ENCODE measurements at places on chromosomes 16 and 17.

- no peak for DNase-seq
These were observed 580 bp downstream of the BCAR1 start for GRCh38 chr16:75250809-75251279.

- no peak for DNase-seq
These were observed 138.2 kb downstream of the C16orf95 start for GRCh38 chr16:87178977-87179376.

- no peak for DNase-seq
These were observed 97.9 kb downstream of the NDE1 start for GRCh38 chr16:15747937-15748336.

DNA sequence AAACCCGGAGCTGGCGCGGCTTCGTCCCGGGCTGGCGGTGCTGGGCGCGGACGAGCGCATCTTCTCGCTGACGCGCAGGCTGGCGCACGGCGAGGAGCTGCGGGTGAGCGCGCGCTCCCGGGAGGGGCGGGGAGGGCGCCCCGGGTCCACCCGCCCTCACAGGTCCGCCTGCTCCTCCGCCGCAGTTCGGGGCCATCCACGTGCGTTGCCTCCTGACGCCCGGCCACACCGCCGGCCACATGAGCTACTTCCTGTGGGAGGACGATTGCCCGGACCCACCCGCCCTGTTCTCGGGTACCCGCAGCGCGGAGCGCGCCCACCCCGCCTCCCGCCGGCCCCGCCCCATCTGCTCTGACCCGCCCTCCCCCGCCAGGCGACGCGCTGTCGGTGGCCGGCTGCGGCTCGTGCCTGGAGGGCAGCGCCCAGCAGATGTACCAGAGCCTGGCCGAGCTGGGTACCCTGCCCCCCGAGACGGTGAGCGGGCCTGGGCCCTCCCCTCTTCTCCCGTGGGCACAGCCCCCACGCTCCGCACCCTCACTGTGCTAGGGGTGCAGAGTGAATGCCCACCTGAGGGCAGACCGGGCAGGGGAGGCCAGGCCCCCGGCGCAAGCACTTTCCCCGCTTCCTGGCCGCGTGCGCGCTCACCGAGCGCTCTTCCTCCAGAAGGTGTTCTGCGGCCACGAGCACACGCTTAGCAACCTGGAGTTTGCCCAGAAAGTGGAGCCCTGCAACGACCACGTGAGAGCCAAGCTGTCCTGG lies 1.4 kb downstream of the HAGHL start:
- DNase-seq, result peak; percentile 84

DNA sequence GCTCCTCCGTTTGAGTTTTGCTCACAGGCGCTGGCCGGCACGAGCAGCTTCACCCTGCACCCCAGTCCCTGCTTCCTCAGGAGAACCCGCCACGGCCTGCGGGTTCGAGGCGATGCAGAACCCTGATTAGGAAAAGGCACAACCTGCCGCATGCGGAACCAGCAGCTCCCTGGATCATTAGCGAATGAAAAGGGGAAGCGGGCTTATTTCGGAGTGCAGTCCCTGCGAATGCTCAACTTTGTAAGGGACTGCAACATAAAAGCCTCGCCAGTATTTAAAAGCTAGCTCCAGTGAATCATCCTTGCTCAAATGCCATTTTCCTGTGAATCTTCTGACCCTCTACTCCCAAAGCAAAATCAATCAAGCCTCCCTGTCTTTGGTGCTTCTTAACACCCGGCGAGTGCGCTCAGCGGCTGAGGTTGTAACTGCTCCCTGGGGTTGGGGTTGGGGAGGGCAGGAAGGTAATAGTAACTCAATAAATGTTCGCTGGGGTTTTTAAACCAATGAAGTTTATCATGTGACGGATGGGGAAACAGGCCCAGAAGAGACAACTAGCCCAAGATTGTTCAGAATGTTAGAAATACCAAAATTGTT lies 678 bp upstream of the AKAP10 start:
- peak; percentile 90 for DNase-seq

- DNase-seq, result peak; percentile 54
These were observed 2.7 kb upstream of the IRX5 start for GRCh38 chr16:54928016-54928356.

GRCh38 chr16:56269811-56270684 lies 78.8 kb downstream of the GNAO1 start:
- no peak for DNase-seq

- DNase-seq, result peak; percentile 72
These were observed 134.4 kb downstream of the SKAP1 start for GRCh38 chr17:48295362-48296288.

DNA sequence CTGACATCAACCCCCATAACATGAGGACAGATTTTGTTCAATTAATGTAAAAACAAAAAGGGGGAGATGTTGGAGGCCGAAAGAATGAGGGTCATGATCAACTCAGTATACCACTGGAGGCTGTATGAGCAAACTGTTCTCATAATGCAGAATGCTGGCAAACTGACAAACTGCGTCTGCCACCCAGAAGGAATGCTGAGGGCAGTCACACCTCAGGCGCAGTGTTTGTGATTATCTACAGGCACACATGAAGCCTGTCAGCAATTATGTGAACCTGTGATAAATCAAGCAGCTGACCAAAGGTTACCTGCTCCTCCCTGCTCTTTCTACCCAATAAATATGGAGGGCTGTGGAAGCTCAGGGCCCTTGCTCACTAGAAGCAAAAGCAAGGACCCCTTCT lies 27.3 kb downstream of the CD300LG start:
- no peak for DNase-seq

- DNase-seq, result no peak
These were observed 29.8 kb upstream of the DNAH17 start for GRCh38 chr17:78607038-78607437.

DNA sequence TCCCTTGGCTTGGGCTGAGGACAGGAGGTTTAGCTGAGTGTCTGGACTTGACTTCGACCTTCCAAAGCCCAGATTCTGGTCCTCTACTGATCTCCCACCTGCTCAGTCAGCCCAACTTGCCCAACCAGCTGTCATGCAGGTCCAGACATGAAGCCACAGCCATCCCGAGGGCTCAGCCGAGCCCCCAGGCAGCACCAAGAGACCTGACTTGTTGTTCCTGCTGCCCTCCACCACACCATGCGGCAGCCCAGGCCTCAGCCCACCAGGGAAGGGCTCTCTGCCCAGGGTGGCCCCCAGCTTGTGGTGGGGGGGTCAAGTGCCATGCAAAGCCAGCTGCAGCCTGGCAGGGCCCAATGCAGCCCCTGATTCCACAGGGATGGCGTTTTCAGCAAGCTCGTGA lies 17.2 kb upstream of the CACNG4 start:
- DNase-seq, result no peak

GRCh38 chr17:2975469-2975958 lies 87.9 kb downstream of the OR1D5 start:
- DNase-seq, result no peak

- no peak for DNase-seq
These were observed 8.8 kb upstream of the ZNF263 start for GRCh38 chr16:3274490-3274889.

DNA sequence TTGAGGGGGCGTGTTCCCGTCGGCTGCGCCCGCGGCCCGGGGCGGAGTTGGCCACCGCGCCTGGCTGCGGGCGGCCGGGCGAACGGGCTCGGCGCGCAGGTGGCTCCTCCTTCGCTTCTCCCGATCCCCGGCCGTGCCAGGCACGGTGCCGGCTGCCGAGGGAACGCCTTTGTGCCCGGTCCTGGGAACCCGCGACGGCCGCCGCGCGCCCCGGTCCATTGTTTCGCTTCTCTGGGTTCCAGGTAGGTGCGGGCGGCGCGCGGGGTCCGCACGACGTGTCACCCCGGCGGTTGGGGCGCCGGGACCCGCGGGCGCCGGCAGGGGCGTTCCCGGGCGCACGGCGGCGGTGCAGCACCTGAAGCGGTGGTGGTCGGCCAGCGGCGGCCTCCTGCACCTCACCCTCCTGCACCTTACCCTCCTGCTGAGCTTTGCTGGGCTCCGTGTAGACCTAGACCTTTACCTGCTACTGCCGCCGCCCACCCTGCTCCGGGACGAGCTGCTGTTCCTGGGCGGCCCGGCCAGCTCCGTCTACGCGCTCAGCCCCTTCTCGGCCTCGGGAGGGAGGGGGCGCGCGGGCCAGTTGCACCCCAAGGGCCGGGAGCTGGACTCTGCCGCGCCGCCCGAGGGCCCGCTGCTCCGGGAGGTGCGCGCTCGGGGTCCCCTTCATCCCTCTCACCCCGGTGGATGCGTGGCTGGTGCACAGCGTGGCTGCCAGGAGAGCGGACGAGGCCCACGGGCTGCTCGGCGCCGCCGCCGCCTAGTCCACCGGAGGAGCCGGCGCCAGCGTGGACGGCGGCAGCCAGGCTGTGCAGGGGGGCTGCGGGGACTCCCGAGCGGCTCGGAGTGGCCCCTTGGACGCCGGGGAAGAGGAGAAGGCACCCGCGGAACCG lies 99.9 kb downstream of the EFCAB13 start:
- DNase-seq, result no peak

GRCh38 chr17:61647047-61647446 lies 56.0 kb upstream of the NACA2 start:
- DNase-seq, result no peak

DNA sequence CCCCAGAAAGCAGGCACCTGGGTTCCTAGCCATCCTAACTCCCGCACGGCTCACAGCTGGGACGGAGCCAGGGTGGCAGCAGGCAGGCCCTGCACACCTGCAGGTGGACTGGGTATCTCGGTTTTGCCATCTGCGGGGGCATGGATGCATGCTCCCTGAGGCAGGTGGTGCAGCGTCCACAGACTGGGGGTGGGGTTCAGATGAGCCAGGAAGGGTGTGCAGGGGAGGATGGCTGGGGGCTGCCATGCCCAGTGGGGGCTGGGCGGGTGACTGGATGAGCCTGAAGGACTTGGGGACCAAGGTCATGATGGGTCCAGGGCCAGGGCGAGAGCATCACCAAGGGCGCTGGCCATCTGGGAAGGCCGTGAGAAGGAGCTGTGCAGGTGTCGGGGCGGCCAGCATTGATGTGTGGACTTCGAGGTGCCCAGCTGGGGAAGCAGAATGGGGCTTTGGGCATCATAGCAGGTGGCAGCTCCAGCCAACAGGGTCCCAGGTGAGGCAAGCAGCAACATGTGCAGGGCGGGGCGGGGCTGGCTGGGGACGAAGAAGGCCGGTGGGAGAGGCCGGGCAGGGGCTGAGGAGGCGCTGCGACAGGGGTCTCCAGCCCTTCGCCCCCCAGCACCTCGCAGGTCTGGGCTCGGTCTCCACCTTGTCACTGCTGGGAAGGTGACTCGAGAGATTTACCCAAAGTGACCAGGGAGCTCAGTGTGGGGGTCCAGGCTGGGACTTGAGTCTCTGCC lies 41.0 kb upstream of the ZNF469 start:
- DNase-seq, result no peak

DNA sequence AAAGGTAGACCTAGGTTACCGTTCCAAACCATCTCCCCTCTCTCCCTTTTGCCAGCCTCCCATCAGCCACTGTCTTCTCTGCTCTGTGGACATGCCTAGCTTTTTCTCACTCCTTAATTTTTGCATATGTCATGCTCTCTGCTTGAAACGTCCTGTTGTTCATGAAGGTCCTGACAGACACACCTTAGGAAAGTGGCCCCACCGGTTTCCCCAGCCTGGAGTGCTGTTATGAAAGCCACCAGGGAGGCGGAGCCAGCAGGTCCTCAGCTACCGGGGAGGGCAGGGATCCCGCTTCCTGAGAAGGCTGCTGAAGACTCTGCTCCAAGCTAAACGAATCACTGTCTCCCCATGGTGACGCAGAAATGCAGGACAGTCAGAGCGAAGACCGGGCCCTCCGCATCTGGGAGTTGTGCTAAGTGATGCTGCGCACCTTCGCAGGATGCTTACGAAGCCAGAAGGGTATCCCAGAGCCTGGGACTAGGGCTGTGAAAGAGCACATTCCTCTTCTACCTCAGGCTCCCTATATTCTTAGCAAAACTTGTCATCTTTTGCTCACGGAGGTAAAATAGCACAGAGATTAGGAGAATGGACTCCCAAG lies 2.3 kb upstream of the SLC16A11 start:
- DNase-seq, result no peak

GRCh38 chr16:68605746-68606145 lies 39.4 kb upstream of the CDH3 start:
- DNase-seq, result no peak

Data from MV-4-11 (cell line).